ENCODE measurements at places on chromosomes 2 and 18.

- DNase-seq = no peak
These were observed 59.6 kb upstream of the LINC00305 start for GRCh38 chr18:64208516-64208915.

DNA sequence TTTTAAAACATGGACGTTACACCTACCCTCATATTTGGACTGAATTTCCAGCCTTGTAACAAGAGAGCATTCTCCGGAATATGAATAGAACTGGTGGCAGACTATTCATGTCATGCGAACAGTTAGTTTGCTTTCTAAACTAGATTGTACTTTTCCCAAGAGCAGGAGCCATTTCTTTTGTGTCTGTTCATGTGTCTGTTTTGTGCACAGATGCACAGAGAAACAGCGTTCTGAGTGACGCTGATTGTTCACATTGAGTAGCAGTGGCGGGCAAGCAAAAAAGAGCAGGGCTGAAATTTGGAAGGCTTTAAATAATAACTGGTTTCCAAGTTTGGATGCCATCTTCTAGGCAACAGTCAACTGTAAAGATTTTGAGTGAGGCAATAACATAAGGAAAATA is 200.3 kb downstream of the NRXN1 start:
- no peak for DNase-seq

DNA sequence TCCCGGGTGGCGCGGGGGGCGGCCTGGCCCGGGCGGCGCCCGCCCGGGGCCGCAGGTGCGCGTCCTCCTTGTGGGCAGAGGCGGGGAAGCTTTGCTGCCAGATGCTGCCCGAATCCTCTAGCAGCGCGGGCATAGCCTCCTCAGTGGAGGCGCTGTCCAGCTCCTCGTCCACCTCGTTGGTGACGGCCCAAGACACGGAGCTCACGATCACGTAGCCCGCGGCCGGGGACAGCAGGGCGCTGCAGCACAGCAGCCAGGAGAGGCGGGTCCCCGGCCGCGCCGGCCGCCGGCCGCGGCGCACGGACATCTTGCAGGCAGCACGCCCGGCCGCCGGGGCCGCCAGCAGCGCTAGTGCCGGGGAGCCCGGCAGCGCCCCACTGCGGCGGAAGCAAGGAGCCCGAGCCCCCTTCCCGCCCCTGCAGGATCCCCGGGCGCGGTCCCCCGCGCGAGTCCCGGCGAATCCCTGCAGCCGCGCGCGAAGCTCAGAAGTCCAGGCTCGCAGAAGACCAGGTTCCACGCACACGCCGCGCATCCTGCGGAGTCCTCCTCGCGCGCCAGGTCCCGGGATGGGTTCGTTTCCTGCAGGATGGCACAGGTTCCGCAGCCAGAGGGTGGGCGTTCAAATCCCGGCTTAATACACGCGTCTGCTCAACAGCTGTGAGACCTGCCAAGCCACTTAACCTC is at the start of gene CREG2:
Gene CREG2, minus strand, starts transcription at position 353 of the 684 bp plus-strand sequence. Its CDS starts 46 bp downstream, at position 307.
- DNase-seq = no peak

DNA sequence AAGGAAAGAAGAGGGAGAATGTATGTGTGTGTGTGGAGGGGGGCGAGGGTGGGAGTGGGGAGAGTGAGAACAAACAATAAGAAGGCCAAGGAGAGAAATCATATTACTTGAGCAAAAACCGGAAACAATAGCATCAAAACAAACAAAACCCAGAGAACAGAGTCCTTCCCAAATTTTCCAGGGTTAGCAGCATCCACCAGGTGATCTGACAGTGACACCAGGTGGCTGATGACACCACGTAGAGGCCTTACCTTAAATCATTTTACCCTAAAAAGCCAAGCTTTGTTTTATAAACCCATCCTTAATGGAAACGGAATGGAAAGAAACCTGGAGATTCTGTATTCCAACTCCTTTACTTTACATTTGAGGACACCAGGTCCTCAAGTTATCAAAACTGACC is 42.9 kb downstream of the CDCA7 start:
- DNase-seq = no peak

GRCh38 chr2:201203916-201204654 is 21.1 kb downstream of the CASP10 start:
- no peak for DNase-seq

GRCh38 chr2:103151046-103151445 is 389.2 kb downstream of the TMEM182 start:
- DNase-seq = no peak
